ENCODE measurements at places on chromosomes 6 and 20.

DNA sequence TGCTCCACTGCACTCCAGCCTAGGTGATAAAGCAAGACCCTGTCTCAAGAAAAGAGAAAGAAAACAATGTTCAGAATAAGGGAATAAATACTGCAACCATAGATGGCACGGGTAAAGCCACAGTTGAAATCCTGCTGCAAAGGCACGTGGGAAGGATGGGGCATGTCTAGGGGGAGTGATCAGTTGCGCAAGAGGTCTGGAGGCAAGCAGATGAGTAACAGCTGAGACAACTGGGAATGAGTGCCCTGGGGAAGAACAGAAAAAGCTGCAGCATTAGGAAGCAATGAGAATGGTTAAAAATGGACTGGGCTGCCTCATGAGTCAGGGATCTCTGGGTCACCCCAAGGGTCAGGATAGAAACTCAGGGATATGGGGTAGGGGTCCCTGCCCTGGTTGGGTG is 96.3 kb downstream of the GMPR start:
- no peak for DNase-seq

DNA sequence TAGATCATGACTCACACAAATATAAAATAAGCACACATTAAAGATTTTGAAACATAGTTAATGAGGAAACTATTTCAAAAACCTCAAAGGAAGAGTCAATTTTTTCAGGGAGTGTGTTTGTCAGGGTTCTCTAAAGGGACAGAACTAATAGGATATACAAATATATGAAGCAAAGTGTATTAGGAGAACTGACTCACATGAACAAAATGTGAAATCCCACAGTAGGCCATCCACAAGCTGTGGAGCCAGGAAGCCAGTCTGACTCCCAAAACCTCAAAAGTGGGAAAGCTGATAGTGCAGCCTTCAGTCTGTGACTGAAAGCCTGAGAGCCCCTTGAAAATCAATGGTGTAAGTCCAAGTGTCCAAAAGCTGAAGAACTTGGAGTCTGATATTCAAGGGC is 898.0 kb upstream of the EYS start:
- DNase-seq: no peak

GRCh38 chr6:44868335-44868668 is 459.8 kb upstream of the RUNX2 start:
- DNase-seq: no peak

- no peak for DNase-seq
Observed at GRCh38 chr6:129353067-129353466, 356.9 kb downstream of the ARHGAP18 start.

GRCh38 chr6:154932515-154933027 is 62.5 kb upstream of the TIAM2 start:
- no peak for DNase-seq

GRCh38 chr6:91486200-91486599 is 899.3 kb upstream of the MAP3K7 start:
- DNase-seq: no peak

DNA sequence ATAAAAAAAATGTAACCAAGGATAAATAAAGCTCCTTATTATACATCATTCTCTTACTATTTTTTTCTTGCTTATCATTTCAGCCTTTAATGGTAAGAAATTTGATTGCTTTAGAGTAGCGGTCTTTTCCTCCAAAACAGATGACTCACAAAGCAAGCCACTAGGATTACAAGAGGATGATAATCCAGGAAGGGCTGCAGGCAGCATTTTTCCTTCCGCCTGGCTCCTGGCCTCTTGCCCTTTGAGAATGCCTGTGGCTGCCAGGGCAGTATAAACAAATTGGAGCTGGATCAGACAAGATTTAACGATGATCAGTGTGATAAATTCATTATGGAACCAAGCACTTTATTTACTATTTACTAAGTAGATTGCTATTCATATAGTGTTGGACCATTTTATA is 9.7 kb upstream of the FBXL4 start:
- no peak for DNase-seq

DNA sequence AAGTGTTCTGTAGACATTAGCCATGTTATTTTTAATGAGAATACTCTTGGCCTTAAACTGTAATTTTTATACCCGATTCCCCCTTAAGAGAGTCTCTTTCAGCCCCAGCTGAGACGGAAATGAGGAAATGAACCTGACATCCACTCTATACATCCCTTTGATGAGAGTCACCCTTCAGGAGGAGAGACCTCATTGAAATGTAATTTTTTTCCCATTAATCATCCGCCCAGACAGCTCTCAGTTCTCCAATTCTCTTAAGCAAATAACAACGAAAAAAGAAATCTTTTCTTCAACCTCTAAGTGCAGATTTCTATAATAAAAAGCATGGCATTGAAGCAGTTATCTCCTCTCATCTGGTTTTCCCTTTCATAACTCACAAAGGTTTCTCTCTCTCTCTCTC is 243.8 kb upstream of the PMEPA1 start:
- no peak for DNase-seq

- DNase-seq: no peak
Observed at GRCh38 chr6:46329568-46329967, 158.8 kb upstream of the ENPP5 start.

DNA sequence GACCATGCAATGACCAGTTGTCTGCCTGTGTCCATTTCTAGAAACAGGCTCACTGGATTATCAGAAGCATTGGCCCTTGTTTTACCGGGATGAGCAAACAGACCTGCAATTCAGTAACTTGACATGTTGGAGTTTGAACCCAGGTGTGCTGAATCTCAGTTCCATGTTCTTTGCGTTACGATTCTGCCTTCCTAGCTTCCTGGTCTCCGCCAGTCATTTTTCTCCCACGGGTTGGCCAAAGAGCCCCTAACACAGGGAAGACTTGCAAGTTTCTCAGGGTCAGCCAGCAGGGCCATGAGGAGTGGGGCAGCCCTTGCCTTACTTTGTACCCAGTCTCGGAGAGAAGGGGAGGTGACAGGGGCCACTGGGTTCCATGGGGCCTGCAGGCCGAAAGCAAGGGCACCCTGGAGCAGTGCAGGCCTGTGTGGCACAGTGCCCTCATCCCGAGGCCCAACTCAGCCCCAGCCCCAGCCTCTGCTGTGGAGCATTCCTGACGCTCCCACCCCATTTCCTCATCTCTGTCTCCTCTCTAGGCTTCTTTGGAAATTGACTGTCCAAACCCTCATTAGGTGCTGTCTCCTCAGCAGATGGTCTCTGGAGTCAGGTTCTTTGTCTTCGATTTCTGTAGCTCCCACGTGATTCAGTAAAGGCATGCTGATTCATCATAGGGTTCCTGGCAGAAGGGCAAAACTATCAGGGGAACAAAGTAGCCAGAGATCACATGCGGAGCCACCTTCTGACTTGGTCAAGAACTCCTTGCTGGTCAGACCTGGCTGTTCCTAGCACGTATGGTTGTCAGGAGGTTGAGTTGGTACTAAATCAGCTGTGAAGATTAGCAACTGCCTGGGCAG is 23.6 kb downstream of the CDS2 start:
- no peak for DNase-seq
